ENCODE measurements at places on chromosomes 12 and 14. TPM values are rescaled to one million over a fixed set of nuclear protein-coding genes. Genes with fewer than 3 reads are reported as not detected.

TSPAN8 gene
- polyA plus RNA-seq: not detected

KRT74 gene
- not detected for polyA plus RNA-seq

P2RX2 gene
- not detected for polyA plus RNA-seq

VWF gene
- not detected for polyA plus RNA-seq

MYF6 gene
- not detected for polyA plus RNA-seq

C12orf54 gene
- not detected for polyA plus RNA-seq
